Urothelium cell line (cell line): ENCODE measurements at places on chromosomes 13 and 19.

- no peak for DNase-seq
Observed at GRCh38 chr13:62702502-62702901, 1286.9 kb upstream of the PCDH20 start.

- DNase-seq, result peak; percentile 17
Observed at GRCh38 chr13:21557995-21558394, 46.0 kb downstream of the MICU2 start.

GRCh38 chr19:2355168-2356035, 4.7 kb upstream of the TMPRSS9 start:
- DNase-seq, result no peak

DNA sequence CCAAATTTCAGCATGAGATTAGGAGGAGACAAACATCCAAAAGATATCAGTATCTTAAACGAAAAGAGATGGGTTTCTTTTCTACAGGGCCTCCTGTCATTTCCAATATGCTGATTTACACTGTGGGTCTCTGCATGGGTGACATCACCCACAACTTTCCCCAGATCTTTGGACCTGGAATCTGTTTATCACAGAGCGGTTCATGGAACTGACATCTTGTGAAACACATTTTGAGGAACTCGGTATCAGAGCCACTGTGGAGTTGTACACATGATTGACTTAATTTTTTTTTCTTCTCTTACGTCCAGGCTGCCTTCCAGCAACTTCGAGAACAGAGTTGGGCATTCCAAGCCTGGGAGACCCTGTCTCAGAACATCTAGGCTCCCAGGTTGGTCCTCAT, 80.2 kb upstream of the SERP2 start:
- DNase-seq, result no peak

GRCh38 chr13:99363391-99363790, 56.2 kb upstream of the GPR183 start:
- DNase-seq, result no peak

DNA sequence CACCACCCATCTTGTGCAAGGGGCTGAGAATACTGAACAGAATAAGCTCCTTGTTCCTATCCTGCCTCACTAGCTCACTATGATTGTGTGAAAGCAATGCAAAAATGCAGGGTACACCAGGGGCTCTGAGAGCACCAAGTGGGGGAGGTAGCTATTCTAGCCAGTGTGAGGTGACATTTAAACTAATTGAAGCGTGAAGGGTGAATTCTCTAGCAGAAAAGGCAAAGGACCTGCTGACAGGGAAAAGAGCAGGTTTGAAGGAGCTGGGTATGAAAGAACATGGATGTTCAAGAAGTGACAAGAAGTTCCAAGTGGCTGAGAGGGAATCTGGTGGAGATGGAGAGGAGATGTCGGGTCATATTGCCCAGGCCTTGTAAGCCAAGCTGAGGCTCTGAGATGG, 64.2 kb downstream of the SIAH3 start:
- DNase-seq, result no peak

- no peak for DNase-seq
Observed at GRCh38 chr13:111034811-111035210, 80.3 kb upstream of the ARHGEF7 start.

DNA sequence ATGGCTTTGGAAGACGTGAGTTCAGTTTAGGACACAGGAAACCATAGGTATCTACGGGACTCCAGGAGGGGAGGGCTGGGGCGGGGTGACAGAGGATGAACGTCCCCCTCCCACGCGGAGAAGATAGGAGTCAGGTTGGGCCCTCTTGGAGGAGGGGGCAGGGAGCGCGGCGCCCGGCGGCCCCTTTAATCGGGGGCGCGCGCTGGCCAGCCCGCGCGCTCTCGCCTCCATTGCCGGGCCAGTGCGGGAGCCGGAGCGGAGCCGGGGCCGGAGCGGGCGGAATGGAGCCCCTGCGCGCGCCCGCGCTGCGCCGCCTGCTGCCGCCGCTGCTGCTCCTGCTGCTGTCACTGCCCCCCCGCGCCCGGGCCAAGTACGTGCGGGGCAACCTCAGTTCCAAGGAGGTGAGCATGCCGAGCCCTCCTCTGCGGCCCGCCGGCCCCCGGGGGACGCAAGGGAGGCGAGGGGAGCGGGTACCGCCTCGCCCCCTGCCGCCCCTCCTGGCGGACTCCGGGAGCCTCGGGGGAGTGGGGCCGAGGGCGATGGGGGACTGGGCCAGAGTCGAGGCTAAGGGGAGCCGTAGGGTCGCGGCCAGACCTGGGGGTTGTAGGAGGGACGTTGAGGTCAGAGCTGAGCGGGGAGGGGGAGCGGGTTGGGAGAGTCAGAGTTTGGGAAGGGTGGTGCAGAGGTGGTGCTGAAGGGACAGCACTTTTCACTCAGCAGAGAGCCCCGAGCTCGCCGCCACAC, at the start of gene TMEM145:
Gene TMEM145, plus strand, starts transcription at position 214 of the 744 bp plus-strand sequence. Its CDS starts 68 bp downstream, at position 282.
- peak; percentile 86 for DNase-seq

GRCh38 chr13:87982400-87982799, 311.2 kb downstream of the SLITRK5 start:
- DNase-seq, result no peak

GRCh38 chr19:34452723-34453122, 24.5 kb downstream of the UBA2 start:
- no peak for DNase-seq

GRCh38 chr13:53151336-53152056, 122.9 kb downstream of the OLFM4 start:
- DNase-seq, result peak; percentile 55

DNA sequence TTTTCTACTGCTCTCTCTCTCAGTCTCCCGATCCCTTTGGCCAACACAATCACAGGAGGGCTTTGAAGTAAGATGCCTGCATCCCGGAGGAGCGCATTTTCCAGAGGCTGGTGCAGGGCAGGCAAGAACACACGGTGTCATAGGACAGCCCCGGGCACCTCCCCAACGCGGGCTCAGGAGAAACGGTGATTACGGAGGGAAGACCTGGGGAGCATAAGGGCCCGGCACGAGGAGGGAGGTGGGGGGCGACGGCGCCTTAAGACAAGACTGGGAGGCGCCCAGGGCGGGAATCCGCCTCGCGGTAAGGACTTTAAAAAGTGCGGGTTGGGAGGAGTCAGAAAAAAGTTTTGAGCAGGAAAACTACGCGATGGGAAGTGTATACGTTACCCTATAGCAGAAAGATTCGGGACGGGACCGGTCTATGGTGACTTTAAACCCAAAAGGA, 18.7 kb upstream of the ZNF888 start:
- DNase-seq, result peak; percentile 7

DNA sequence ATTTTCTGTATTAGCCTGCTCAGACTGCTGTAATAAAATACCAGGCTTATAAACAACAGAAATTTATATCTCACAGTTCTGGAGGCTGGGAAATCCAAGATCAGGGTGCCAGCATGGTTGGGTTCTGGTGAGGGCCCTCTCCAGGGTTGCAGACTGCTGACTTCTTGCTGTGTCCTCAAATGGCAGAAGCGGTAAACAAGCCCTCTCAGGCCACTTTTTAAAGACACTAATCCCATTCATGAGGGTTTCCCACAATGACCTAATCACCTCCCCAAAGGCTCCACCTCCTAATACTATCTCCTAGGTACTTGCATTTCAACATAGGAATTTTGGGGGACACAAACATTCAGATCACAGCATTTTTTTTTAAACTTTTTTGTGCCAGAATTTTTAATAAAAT, 159.3 kb downstream of the PDS5B start:
- no peak for DNase-seq

DNA sequence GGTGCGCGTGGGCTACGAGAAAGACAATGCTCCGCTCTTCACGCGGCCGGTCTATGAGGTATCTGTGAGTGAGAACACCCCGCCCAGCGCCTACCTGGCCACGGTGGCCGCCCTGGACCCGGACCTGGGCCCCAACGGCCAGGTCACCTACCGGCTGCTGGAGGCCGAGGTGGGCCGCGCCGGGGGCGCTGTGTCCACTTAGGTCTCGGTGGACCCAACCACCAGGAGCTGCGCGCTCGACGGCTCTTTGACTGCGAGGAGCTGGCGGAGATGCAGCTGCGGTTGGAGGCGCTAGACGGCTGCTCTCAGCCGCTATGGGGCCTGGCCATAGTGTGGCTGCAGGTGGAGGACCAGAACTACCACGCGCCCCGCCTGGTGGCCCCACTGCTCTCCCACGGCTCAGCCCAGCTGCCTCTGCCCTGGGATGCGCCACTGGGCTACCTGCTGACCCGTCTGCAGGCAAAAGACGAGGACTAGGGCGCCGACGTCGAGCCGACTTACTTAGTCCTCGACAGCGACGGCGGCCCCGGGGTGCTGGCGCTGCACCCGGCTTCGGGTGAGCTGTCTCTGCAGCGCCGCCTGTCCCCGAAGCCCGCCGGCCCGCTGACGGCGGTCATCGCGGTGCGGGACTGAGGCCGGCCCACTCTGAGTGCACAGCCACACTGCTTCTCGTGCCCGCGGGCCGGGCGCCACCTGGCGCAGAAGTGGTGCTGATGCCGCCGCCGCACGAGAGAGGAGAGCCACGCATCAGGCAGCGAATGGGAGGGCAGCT, 173.0 kb downstream of the OLFM4 start:
- no peak for DNase-seq

DNA sequence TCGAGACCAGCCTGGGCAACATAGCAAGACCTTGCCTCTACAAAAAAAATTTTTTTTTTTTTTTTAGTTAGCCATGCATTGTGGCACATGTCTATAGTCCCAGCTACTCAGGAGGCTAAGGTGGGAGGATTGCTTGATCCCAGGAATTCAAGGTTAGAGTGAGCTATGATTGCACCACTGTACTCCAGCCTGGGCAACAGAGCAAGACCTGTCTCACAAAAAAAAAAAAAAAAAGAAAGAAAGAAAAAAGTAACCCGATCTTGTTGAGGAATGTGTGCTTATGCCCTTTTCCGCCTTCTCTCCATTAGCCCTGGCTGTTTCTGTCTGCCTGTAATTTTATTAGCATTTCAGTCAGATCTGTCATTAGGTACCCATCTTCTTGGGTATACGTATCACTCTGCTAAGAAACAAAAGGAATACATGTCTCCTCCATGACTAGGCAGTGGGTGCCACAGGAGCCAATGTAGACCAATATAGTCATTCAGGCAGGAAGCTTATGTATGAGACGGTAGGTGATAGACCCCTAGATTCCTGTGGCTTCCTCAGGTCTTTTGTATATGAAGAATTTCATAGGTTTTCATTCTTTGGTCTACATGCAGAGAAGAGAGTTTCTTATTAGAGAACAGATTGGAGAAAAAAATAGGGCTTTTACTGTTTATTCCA, 59.6 kb upstream of the NPAS1 start:
- no peak for DNase-seq

DNA sequence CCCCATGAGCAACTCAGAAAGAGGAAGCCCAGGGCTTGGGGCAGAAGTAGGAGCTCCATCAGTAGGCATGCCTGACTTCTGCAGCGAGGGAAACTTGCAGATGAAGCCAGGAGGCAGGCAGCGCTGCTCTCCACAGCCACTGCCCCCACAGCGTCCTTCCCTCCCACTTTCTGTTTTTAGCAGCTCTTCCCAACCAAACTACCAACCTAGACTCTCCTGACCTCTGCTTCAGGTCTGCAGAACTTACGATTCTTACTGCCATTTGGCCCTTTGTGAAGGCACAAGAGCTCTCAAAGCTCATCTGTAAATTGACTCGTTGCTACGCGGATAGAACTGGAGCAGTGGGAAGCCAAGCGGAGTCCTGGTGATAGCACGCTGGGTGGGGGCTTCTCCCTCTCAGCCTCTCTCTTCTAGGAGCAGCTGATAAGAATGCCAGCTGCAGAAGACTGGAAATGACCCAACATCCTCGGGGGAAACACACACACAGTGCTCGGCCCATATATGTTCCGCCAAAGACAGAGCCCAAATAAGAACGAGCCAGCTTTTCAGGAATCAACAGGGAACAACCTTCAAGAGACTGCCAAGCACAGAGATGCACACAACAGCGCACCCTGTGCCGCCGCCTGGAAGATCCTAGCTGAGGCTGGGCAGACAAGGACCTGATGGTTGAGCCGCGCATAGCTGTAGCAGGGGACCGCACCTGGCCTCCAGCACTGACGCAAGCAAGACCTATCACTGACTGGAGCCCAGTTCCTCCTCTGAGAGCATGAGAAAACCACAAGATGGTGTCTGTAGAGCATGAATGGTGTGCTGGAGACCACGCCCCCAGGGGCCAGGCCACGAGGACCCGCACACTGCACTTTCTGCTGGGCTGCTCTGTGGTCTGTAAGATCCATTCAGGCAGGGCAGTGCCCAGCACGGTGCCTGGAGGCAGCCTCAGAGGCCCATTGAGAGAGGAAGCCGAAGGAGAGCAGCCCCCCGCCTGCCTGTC, 15.9 kb upstream of the SLC35E1 start:
- DNase-seq, result no peak
